ENCODE measurements at places on chromosomes 7 and 10.

DNA sequence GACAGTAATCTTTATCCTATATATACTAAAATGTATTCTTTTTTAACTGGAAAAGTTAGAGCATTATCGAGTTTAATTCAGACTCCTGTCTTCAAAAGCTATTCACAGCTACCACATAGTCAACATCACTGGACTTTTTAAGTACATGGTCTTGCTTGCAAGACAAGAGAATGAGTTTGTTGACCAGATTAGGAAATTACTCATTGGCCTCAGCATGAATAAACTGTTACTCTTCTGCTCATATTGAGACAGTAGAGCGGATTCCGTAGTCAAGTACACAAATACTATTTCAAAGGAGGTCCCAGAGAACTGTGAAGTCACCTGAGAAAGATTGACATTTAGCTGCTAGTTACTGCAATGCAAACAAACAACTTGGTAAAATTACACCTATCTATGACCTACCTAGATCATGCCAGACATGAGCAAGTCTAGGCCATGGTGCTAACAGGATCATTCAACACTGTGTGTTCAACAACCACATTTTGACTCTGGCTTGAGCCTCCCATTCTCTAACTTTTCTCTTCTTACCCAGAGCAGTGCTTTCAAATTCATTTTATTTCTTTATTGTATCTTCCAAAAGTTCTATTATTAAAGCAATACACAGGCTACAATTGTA lies 280.9 kb downstream of the NEBL start:
- no peak for DNase-seq

DNA sequence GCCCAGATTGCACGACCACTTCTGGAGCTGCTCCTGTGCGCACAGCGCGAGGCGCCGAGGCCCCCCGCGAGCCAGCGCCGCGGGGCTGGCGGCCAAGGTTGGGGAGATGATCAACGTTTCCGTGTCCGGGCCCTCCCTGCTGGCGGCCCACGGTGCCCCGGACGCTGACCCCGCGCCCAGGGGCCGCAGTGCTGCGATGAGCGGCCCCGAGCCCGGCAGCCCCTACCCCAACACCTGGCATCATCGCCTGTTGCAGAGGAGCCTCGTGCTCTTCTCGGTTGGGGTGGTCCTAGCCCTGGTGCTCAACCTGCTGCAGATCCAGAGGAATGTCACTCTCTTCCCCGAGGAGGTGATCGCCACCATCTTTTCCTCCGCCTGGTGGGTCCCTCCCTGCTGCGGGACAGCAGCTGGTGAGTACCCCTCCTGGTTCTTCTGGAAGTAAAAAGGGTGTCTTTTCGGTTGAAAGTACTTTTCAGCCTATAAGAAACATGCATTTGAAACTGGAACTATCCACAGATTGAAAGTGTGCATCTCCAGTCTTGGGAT lies 683 bp downstream of the INSIG1 start:
- no peak for DNase-seq

DNA sequence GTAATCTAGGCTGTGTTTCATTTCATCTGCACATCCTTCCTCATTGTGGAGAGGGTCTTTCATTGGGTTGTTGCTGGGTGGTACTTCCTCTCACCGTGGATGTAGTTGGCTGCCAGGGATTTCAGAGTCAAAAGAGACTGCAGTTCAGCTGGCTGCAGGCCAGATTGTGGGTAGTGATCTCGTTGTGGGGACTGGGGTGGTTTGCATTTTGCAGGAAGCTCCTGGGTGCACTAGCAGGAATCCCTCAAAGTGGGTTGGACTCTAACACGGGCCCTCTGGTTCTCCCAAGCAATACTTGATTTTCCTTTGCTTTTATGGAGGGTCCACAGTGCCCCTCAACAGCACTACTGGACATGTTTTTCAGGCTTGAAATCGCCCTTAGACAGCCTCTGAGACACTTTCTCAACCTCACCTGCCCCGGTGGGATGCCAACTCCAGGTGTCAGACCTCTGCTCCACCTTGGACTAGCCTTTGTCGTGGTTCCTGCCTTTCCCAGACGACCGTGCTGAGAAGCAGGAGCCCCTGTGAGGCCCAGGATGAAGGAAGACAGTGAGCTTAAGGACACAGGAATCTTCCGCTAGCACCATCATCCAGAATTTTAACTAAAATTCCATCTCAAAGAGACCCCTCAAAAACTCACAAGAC lies 23.9 kb upstream of the ZNF273 start:
- no peak for DNase-seq

DNA sequence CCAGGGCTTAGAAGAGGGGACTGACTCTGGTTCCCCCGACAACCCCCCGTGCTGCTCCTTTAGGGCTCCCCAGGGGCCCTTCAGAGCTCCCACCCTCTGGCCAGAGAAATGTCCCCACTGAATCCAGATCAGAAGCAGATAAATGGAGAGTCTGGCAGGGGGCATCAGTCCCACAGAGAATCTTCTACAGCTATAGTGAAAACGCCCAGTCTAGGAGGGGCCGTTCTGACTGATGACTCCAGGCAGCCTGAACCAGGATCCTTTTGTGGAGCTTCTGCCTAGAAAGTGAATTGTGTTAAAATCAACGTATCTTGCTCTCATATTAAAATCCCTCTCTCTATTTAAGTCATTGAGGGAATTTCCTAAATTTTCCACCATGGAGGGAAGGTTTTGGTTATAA lies 471.4 kb downstream of the LRMDA start:
- DNase-seq, result no peak

- DNase-seq, result no peak
These were observed 28.8 kb upstream of the LRRC4 start for GRCh38 chr7:128060018-128060417.

- DNase-seq, result no peak
These were observed 3.0 kb downstream of the CLDN15 start for GRCh38 chr7:101234636-101235035.

DNA sequence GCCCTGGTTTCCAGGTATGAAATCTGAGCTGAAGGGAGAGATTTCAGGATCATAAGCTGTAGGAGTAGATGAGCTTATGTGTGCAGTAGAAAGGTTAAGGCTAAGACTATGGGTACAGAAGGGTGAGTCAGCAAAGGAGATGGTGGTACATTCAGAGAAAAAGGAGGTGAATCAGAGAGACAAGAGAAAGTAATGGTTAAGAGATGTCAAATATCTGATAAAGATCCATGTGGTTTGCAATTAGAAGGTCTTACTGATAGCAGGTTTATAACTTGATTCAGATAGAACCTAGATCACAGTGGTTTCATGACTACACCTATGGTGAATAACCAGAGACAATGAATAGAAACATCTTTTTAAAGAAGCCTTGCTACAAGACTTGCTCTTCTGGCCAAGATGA lies 4.5 kb upstream of the NPY start:
- DNase-seq, result no peak

- no peak for DNase-seq
These were observed 44.1 kb downstream of the DGKB start for GRCh38 chr7:14858410-14858809.

- DNase-seq, result no peak
These were observed 26.0 kb downstream of the HSPA12A start for GRCh38 chr10:116716381-116716780.

DNA sequence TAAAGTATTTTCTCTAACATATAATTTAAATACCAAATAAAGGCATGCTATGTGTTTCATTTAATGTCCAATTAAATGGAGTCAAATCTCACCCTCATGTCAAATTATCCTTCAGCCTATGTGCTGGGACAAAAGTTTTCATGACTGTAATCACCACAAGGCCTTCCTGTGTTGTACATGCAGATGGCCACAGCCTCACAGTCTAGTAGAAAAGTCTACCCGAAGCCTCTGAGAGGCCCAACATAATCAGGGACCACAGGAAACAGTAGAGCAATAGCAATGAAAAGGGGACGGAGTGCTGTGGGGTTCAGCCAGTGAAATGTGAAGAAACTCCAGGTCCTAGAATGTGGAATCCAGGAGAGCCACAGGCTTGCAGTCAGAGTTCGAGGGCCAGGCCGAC lies 140.2 kb upstream of the KLF6 start:
- DNase-seq, result no peak

GRCh38 chr10:127525686-127526085 lies 23.4 kb upstream of the NPS start:
- peak; percentile 4 for DNase-seq

DNA sequence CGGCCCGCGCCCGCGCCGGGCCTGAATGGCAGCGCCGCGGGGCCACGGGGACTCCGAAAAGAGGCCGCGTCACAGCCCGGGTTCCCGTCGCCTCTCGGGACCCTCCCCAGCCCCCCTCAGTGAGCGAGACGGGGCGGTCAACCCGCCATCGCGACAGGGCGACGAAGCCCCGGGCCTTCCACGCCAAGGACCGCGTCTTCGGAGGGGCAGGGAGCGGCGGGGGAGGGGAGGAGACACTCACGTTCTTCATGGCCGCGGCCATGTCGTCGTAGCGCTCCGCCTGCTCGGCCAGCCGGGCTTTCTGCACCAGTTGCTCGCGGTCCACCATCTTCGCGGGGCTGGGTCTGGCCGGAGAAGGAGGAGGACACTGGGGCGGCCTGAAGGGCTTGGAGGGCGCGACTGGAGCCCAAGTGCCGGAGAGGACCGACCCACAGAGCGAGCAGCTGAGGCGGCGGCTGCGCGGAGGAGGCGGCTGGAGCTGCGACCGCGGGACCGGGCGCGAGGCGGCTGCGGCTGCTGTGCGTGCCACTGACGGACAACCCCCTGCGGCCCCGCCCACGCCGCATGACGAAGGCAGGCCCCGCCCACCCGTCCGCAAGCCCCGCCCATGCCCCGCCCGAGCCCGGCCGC lies at the start of gene YWHAG:
TSS of gene YWHAG (minus strand) at position 511 of the 630 bp plus-strand sequence. CDS start at position 328, 183 bp downstream.
- DNase-seq, result peak; percentile 52

- no peak for DNase-seq
These were observed 43.1 kb upstream of the DDC start for GRCh38 chr7:50608196-50608906.

DNA sequence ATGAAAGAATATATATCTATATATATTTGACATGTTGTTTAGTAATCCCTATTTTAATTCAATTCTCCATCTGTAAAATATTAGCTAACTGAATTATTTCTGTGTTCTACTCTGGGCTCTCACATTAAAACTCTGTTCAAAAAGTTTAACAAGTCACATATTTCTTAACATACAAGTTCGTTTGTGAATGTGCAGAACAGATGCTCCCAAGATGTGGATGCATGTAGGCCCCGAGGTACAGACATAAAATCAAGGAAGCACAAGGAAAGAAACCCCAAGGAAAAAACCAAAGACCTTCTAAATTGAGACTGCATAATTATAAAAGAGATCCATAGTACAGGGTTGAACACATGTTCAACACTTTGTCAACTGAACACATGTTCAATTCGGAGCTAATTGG lies 175.1 kb downstream of the LRRTM3 start:
- no peak for DNase-seq

GRCh38 chr7:46568420-46569132 lies 647.5 kb upstream of the IGFBP3 start:
- peak; percentile 85 for DNase-seq

GRCh38 chr7:41536873-41537665 lies 165.8 kb downstream of the INHBA start:
- no peak for DNase-seq

GRCh38 chr10:132065491-132066105 lies at the start of gene JAKMIP3:
JAKMIP3 (plus strand) TSS chr10:132065946; CDS start chr10:132104809, 38,863 bp downstream.
- DNase-seq, result peak; percentile 67

DNA sequence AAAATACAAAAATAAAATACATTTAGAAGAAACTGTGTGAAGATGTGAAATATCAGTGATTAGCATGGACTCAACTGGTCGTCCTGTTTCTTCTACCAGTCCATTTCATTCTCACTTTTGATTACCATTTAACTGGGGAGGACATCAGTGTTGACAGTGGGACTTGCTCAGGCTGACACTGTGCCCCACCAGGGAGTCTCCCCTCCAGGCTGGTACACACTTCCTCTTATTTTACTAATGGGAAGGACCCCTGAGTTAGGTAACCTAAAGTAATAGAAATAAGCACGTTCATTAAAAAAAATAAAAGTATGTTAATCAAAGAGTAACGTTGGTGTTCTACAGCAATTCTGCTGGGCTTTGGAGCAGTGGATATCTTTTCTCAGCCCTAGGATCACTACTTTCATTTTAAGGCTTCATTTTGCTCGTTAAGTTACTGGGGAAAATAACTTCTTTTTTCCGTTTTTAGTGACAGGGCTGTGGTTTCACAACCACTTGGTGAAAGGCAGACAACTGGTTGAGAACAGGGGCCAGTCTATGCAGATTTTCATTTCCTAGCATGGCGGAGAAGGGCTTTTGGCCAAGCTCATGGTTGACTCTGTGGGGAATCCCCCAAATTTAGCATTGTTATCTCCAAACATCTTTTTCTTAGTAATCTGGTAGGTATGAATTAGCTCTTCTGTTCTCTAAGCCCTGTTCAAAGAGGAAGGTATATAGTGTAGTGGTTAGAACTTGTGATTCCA lies 2.1 kb downstream of the SNX10 start:
- no peak for DNase-seq

- no peak for DNase-seq
These were observed 524.0 kb downstream of the IPMK start for GRCh38 chr10:57743711-57744110.

DNA sequence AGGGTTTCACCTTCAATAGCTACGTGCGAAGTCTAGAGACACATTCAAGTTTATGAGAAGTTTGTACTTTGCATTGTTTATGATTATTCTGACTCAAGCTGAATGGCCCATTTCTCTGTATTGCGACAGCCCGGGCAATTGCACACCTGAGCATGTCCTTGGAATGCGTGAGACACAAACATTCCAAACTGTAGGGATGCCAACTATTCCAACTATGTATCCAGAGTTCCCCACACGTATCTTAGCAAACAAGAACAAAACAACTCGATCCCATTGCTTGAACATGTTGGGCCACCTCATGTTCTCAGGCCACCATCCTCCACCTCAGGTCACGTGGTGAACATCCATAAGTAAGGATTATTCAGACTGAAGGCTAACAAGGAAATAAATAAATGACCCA lies 51.4 kb upstream of the EGFR start:
- peak; percentile 100 for DNase-seq

DNA sequence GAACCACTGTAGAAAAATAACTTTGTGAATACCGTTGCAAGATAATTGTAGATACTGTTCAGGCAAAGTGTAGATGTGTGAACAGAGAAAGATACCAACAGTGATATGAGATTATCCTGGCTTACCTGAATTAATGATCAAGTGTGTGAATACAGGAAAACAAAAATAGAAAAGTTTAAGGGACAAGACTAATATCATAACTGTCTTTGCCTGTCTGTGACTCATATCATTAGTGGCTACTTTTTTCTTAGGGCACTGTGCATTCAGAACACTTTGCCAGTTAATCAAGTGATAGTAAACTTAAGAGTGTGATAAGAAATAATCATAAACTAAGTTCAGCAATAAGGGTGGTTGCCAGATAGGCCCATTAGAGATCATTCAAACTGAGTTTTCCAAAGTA lies 323.0 kb upstream of the LRGUK start:
- no peak for DNase-seq

DNA sequence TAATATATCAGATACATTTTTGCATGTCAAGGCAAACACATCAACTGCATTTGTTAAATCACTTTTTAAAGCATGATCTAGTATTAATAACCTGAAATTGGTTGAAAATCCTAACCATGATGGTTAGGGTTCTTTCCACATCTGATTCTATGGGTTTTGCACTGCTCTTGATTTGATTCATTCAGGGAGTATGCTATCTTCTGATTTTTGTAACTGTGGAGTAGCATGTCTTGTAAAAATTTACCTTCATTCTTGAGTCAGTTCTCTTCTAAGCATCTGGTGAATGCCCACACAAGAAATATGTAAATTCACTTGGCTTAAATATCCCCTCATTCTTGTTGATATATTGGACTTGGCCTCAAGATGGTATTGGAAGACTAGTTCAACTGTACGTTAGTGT lies 178.7 kb downstream of the KLF6 start:
- no peak for DNase-seq

- DNase-seq, result no peak
These were observed 110.0 kb downstream of the EGFR start for GRCh38 chr7:55128693-55129394.
